Cardiac muscle cell (in vitro differentiated cells and primary cell): ENCODE measurements at places on chromosomes 3 and 15.

- DNase-seq, result no peak
Observed at GRCh38 chr3:15703346-15703745, 94.4 kb downstream of the ANKRD28 start.

- DNase-seq, result no peak
Observed at GRCh38 chr3:156788846-156789245, 37.3 kb upstream of the LEKR1 start.

- DNase-seq, result no peak
Observed at GRCh38 chr3:145219355-145220235, 941.4 kb downstream of the PLOD2 start.

DNA sequence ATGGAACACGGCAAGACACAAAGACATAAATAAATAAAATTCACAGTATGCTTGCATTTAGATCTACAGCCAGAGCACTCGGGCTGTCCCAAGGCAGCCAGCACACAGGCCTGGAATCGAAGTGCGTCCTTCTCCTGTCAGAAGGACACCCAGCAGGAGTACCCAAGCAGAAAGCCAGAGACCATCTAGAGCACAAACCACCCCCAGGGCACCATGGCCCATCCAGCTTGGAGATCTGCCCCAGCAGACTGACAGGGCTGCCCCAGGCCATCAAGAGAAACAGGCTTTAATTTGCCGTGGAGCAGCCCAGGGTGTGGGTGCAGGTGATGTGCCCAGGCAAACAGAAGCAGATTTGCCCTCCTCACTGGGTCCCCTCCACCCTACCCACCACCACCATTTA, 7.8 kb upstream of the SPATA12 start:
- no peak for DNase-seq
